ENCODE measurements at places on chromosomes 7 and 10.

- no peak for DNase-seq
These were observed 10.7 kb upstream of the FMC1 start for GRCh38 chr7:139330333-139331030.

DNA sequence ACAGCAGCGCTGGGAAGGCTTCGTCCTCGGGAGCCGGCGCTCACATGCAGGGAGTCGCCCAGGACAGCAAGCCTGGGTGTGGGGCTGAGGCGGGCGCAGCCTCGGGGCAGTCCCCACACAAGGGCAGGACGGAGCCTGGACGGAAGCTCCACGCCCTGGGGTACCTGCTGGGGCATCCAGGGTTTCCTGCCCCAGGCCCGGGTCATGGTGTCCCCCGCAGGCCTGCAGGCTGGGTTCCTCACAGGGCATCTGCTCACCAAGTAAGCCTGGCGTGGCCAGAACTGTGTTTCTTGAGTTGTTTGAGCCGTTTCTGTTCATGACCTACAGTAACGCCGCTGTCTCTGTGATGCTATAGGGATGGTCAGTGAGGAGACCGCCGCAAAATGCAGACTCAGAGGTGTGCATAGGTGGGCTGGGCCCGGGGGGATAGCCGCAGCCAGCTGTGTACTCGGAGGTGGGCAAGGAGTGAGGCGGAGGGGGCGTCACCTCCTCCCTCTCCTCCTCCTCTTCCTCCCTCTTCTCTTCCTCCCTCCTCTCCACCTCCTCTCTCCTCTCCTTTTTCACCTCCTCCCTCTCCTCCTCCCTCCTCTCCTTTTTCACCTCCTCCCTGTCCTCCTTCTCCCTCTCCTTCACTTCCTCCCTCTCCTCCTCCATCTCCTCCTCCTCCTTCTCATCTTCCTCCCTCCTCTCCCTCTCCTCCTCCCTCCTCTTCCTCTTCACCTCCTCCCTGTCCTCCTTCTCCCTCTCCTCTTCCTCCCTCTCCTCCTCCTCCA, 438.9 kb downstream of the DNAJB6 start:
- DNase-seq, result no peak

DNA sequence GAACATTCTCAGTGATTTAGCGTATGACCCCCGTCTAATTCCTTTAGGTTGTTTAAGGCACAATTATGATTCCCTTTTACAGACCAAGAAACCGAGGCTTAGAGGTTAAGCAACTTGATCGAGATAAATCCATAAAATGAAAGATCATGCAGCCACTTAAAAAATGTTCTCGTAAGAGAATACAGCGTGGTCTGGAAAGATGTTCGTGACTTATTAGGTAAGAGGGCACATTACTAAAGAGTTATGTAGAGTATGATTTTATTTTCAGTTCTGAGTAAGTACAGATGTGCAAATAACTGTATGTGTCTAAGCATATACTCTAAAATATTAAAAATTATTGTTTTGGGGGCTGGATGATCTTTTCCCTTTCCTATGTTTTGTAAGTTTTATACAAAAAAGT, 575.1 kb downstream of the PARD3 start:
- no peak for DNase-seq

DNA sequence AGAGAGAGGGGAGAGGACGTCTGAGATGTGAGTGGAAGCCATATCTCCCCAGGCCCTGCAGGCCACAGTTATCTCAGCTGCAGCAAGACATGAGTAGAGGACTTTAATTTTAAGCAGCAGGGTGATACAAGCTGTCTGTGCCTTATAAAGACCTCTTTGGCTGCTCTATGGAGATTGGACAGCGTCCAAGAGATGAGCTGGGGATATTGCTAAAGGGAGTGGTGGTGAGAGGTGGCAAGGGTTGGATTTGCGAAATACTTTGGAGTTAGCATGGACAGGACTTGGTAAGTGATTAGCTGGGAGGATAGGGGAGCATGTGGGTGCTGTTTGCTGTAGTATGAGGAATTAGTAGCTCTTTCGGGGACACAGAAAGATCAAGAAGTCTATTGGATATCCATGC, 191.8 kb downstream of the CACNB2 start:
- DNase-seq, result no peak

DNA sequence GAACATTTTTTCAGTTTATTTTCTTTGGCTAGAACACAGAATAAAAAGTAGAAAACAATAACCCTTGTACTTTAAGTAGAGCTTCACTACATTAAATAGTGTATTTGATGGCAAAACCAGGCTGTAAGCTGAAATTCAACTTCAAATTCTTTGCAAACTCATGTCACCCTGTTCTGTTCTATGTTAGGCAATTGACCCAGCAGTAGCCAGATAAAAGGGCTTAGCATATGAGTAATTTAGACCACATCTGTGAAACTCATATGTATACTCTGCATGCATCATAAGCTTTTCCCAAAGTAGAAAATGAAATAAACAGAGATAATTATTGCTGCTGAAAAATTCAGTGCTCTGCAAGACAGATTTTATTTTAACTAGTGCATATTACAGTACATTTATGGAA, 150.2 kb downstream of the GNAI1 start:
- no peak for DNase-seq

- DNase-seq, result no peak
These were observed 481.0 kb downstream of the TNS3 start for GRCh38 chr7:47100817-47101435.

- DNase-seq, result peak; percentile 52
These were observed 41.7 kb upstream of the LOXL4 start for GRCh38 chr10:98309366-98310355.

GRCh38 chr7:102004848-102005247, 187.4 kb downstream of the CUX1 start:
- no peak for DNase-seq

GRCh38 chr10:49761789-49762565, at the start of gene OGDHL:
TSS of gene OGDHL (minus strand) at chr10:49762323. CDS start at chr10:49758592, 3,731 bp downstream.
- peak; percentile 88 for DNase-seq

- no peak for DNase-seq
These were observed 354.8 kb upstream of the CELF2 start for GRCh38 chr10:10662716-10663408.

- no peak for DNase-seq
These were observed 9.2 kb downstream of the LHPP start for GRCh38 chr10:124470544-124471434.

- no peak for DNase-seq
These were observed 465 bp upstream of the NPY start for GRCh38 chr7:24283554-24283896.

DNA sequence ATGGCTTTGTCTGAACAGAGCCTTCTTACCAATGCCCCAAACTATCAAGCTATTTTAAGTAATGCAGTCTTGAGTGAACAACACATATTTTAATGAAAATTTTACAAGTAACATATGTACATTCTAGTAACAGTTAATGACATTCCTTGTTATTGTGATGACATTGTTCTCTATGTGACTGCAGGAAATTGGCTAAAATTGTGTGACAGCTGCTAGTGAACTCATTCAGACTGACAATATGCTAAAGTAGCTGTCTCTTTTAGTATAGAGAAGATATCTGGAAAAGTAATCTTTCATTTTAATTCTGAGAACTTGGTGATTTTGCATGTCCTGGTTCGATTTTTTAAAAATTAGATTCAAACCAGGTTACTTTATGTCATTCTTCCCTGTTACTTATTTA, 259.8 kb upstream of the MAGI2 start:
- no peak for DNase-seq

GRCh38 chr7:141522657-141523342, 28.4 kb upstream of the AGK start:
- DNase-seq, result no peak

GRCh38 chr10:101403161-101403560, 49.2 kb downstream of the BTRC start:
- DNase-seq, result no peak

DNA sequence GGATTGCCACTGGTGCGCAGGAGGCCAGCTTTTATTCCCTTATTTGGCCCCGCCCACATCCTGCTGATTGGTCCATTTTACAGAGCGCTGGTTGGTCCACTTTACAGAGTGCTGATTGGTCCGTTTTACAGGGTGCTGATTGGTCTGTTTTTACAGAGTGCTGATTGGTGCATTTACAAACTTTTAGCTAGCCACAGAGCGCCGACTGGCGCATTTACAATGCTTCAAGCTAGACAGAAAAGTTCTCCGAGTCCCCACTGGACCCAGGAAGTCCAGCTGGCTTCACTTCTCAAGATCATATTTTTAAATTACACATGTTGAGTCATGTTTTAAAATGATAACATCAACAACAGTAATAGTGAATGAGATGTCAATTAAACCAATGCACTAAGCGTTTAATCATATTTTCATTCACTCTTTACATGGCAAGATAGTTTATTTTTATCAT, 128.3 kb downstream of the CUBN start:
- no peak for DNase-seq

DNA sequence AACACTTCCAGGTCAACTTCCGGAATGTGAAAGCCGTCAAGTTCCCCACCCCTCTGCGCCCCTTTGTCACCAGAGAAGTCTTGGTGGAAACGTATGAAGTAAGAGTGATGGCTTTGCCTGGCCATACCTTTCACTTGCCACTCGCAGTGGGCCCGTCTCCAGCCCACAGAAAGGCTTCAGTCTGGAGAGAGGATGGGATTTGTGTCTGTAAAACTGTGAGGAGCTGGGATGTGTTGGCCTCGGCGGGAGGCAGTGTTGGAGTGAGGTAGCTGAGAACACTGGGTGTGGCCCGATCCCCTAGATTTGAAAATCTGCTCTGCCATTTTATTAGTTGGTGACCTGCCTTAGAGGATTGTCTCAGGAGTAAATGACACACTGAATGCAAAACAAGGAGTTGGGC, 6.4 kb downstream of the ADCK2 start:
- no peak for DNase-seq

DNA sequence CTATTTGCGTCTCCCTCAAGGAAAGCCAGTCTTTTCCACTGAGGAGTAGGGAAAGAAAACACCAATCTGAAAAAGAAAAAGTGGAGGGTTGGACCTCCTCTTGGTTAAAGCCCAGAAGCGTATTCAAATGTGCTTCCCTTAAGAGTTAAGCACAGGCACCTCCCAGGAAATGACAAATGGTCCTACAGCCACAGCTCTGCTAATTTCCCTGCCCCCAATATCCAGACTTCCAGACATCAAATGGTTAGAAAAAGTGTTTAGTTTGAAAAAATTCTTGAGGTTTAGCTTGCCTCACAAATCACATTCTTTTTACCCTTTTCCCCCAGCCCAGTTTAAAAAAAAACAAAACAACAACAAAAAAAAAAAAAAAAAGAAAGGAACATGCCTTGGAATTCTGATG, 19.0 kb upstream of the COL1A2 start:
- DNase-seq, result no peak

GRCh38 chr7:78127009-78127408, 328.4 kb downstream of the PHTF2 start:
- DNase-seq, result no peak

- no peak for DNase-seq
These were observed 452 bp downstream of the SAMD9 start for GRCh38 chr7:93117327-93117726.

DNA sequence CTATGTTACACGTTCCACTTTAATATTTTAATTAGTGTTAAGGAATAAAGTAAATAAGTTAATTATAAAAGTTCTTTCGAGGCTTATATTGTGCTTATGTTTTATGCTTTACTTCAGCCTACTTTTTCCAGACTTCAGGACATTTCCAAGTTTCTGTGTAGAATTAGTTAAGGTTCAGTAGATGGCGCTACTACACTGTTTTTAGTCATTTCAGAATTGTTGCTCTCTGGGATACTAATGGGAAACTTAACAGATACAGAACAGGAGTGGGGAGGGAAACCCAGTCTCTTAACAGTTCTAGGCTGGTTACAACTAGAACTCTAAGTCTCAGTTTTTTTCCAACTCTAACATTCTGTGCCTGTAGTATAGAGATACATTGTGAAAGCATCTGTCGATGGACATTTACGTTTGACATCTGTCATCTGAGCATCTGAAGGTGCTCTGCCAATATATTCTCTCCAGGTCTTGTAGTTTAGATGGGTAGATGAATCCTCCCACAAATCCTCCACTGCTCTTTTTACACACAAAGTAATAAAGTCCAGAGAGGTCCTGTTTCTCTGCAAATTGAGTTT, 56.8 kb upstream of the FAM171A1 start:
- no peak for DNase-seq

GRCh38 chr10:114519306-114519669, 115.0 kb upstream of the AFAP1L2 start:
- DNase-seq, result no peak

DNA sequence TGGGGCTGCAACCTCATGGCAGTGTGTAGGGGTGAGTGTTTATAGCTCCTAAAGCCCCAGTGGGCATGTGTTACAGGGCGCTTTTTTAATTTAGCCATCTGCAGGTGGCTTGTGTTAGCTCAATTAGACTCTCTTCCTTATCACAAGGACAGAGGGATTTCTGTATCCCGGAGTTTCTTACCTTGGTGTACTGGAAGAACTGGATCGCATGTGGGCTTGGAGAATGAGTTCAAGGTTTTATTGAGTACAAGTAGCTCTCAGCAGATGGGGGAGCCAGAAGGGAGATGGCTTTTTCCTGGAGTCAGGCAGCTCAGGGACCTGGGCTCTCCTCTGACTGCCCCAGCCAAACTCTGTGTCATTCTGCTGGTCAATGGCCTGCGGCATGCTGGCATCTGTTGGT, 153.5 kb upstream of the C7orf33 start:
- no peak for DNase-seq

GRCh38 chr7:100568896-100569844, 4.5 kb downstream of the SAP25 start:
- DNase-seq, result peak; percentile 52

- no peak for DNase-seq
These were observed 51.7 kb upstream of the SORCS3 start for GRCh38 chr10:104589431-104589830.

GRCh38 chr10:128775743-128776142, 649.5 kb upstream of the MKI67 start:
- no peak for DNase-seq

GRCh38 chr7:135510592-135511183, 786 bp upstream of the CNOT4 start:
- DNase-seq, result no peak

- DNase-seq, result no peak
These were observed 230.6 kb downstream of the PLXNA4 start for GRCh38 chr7:132345543-132346129.

GRCh38 chr10:132836248-132836831, 50.4 kb upstream of the NKX6-2 start:
- peak; percentile 10 for DNase-seq

GRCh38 chr7:117800841-117801240, 72.4 kb downstream of the CTTNBP2 start:
- DNase-seq, result no peak

Measured in progenitor cell of endocrine pancreas (in vitro differentiated cells).